ENCODE measurements at places on chromosomes 13 and 19.

DNA sequence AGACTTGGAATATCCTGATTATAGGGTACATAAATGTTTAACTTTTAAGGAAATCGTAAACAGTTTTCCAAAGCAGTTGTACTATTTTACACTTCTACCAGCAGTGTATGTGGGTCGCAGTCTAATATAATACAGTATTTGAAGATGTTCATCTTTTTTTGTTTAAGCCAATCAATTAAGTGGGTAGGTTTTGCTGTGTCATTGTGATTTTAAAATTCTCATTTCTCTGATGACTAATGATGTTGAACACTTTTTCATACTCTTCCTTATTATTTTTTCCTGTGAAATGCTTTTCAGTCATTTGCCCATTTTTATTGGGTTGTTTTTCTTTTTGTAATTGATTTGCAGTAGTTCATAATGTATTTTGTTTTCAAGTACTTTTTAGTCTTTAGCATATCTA lies 2689.7 kb downstream of the PCDH9 start:
- DNase-seq = no peak

- DNase-seq = no peak
Measured at GRCh38 chr19:51123802-51124201, 904 bp upstream of the SIGLEC9 start.

- no peak for DNase-seq
Measured at GRCh38 chr19:13459351-13459750, 46.9 kb downstream of the CACNA1A start.

DNA sequence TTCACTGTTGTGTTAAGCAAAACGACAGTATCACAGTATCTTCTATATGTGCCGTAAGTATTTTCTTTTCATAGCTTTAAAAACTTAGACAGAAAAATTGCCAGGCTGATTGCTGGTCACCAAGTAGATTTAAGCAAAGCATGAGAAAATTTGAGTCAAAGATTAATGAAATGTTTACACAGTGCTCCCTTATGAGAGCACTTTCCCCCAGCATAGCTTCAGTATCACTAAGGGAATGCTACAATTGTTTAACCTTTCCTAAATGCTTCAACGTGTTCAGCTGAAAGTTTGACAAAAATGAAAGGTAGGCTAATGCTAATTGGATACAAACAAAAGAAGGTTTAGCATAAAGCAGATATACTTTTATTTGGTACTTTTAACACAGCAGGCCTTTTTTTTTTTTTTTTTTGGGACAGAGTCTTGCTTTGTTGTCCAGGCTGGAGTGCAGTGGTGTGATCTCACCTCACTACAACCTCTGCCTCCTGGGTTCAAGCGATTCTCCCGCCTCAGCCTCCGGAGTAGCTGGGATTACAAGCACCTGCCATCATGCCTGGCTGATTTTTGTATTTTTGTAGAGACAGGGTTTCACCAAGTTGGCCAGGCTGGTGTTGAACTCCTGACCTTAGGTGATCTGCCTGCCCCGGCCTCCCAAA lies 23.4 kb downstream of the PCCA start:
- DNase-seq = no peak

GRCh38 chr13:24460256-24460655 lies 52.3 kb downstream of the PARP4 start:
- DNase-seq = no peak

DNA sequence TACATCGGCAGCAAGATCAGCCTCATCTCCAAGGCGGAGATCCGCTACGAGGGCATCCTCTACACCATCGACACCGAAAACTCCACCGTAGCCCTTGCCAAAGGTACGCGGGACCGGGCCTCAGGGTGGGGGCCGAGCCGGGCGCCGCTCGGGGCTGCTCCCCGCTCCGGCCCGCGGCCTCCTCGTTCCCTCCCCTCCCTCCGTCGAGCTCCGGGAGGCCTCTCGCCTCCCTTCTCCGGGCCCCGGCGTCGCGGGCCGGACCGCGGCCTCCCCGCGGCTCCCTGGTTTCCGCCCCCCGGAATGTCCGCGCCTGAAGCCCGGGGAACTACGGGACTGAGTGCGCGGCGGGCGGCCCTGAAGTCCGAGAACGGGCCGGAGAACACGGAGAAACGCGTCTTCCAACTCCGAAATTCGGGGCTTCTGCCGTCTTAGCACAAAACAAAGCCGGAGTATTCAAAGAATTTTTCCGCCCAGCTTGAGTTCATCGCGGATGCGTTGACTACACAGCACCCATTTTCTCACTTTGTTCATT lies 423 bp downstream of the LSM14A start:
- no peak for DNase-seq

- no peak for DNase-seq
Measured at GRCh38 chr19:35041548-35042055, at the start of gene HPN. Gene HPN, plus strand, starts transcription at chr19:35041721. Its CDS starts 786 bp downstream, at chr19:35042507.

GRCh38 chr13:40992678-40993518 lies 26.2 kb downstream of the ELF1 start:
- DNase-seq = no peak

- no peak for DNase-seq
Measured at GRCh38 chr19:19661675-19662251, 1.7 kb downstream of the ATP13A1 start.

GRCh38 chr13:39107561-39107960 lies 69.3 kb downstream of the NHLRC3 start:
- no peak for DNase-seq

GRCh38 chr19:6753178-6754031 lies 13.8 kb downstream of the SH2D3A start:
- peak; percentile 77 for DNase-seq

GRCh38 chr19:4369109-4369887 lies 25.9 kb downstream of the MPND start:
- peak; percentile 22 for DNase-seq

DNA sequence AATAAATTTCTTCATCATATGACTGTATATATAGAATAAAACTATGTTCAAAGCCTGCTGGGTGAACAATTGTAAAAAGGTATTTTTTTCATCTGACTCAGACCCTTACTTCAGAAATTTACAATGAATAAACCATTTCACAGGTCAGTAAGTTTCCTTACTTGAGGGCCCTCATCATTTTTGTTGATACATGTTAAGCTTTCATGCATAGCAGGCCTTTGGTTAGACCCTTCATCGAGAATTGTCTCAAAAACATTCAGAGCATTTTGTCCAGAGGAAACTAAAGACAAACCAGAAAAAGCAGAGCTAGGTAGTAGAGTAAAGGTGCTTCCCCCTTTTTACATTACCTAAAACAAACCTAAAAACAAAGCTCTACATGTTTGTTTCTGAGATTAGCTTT lies 46.2 kb downstream of the FNDC3A start:
- DNase-seq = no peak

GRCh38 chr19:21422244-21422643 lies 25.3 kb downstream of the ZNF493 start:
- DNase-seq = no peak

- no peak for DNase-seq
Measured at GRCh38 chr19:39021063-39021462, 11.3 kb downstream of the FBXO27 start.

DNA sequence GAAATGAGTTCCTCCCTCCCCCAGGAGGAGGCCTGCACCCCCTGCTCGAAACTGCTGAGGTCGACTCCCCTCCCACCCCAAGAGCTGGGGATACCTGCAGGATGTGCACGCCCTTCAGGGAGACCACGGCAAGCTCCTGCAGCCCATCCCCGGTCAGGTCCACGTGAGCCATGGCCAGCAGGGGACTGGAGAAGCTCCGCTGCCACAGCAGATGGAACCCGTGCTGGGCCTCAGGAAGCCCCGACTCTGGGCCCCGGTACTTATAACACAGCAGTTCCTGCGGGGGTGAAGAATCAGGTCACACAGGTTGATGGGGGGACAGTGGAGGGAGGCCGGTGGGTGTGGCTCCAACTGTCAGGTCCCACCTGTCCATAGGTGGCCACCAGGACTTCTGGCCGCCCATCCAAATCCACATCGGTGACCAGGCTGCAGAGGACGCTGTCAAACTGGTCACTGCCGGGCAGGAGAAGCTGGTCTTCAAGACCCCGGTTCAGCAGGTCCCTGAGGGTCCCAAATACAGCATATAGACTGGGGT lies 4.8 kb upstream of the SLC8A2 start:
- no peak for DNase-seq

DNA sequence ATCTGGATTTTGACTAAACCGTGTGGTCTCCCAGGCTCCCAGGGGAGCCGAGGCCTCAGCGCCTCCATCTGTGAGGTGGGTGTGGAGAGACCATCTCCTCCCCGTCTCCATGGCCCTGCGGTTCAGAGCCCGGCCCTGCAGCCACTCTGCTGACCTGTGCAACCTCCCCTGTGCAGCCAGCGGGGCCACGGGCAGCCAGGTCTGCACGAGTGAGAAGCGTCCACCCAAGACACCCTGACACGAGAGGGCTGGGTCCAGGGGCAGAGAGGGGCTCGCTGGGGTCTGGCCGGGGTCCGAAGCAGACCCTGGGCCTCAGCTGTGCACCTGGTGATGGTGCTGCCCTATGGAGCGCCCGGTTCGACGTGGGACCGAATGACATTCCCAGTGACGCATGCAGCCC lies 10.4 kb upstream of the CACTIN start:
- DNase-seq = no peak

- no peak for DNase-seq
Measured at GRCh38 chr19:58355908-58356765, 2.8 kb upstream of the A1BG start.

- no peak for DNase-seq
Measured at GRCh38 chr19:55489711-55490477, 1.7 kb downstream of the SSC5D start.

- no peak for DNase-seq
Measured at GRCh38 chr19:55372316-55373081, 2.2 kb upstream of the IL11 start.

GRCh38 chr19:53659292-53659691 lies 27.5 kb downstream of the DPRX start:
- no peak for DNase-seq

GRCh38 chr19:32599736-32600157 lies 18.8 kb downstream of the PDCD5 start:
- DNase-seq = no peak

- no peak for DNase-seq
Measured at GRCh38 chr13:100870898-100871297, 196.3 kb upstream of the TMTC4 start.

DNA sequence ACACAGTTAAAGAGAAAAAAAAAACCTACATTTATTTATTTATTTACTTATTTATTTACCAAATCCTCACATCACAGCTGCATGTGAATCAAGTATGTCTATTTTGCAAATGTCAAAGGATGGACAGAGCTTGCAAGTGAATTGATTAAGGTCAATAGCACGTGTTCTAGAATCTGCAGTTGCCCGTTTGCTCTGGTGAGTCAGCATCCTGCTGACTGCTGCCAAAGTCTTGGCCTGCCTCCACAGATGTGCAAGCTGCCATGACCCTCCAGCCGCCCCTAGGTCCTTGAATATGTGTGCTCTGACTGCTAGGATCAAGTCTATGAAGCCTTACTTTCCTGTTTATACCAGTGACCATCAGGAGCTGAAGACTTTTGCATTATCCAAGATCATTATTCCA lies 320.6 kb downstream of the GPC5 start:
- DNase-seq = no peak

DNA sequence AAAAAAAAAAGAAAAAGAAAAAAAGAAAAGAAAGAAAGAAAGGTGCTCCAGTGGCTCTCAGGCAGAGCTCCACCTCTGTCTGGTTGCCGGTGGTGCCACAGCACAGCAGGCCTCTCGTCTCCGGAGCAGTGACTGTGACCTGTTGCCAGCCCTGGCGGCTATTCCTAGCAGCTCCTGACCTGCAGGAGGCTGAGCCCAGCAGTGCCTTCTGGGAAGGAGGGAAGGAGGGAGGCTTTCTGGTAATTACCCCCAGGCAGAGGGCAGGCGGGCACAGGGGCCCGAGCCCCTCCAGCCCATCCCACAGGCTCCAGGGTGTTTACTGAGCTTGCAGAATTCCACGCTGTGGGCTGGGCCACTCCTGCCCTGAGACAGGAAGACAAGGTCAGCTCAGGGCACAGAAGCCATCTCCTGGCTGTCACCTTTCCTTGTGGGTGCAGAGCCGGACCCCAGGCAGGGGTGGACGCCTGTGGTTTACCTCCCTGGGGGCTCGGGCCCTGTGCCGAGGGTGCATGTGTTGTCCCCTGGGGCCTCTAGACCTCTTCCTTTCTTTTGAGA lies 77.9 kb downstream of the GNG7 start:
- DNase-seq = no peak

- no peak for DNase-seq
Measured at GRCh38 chr13:79806821-79807220, 325.9 kb downstream of the NDFIP2 start.

GRCh38 chr19:459724-460511 lies 915 bp downstream of the SHC2 start:
- no peak for DNase-seq

- DNase-seq = no peak
Measured at GRCh38 chr13:30991184-30991583, 58.7 kb downstream of the TEX26 start.

- no peak for DNase-seq
Measured at GRCh38 chr19:10735741-10736140, 17.9 kb downstream of the DNM2 start.

GRCh38 chr19:41802770-41803169 lies 6.4 kb downstream of the CEACAM3 start:
- no peak for DNase-seq

- DNase-seq = no peak
Measured at GRCh38 chr19:39671739-39672363, 16.1 kb downstream of the LGALS16 start.

DNA sequence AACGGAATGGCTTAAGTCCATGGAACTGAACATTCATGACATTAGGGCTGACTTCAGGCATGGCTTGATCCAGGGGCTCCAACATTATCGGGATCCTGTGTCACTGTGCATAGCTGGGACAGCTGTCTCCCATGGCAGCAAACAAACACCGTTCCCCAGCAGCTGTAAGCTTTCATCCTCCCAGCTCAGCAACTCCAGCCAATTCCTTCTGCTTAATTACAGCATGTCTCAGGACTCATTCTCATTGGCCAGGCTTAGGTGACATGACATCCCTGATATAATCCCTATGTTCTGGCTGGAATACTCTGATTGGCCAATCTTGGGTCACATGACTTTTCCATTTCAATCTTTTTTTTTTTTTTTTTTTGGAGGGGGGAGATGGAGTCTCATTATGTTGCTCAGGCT lies 10.9 kb upstream of the TLE5 start:
- DNase-seq = no peak

GRCh38 chr19:16342002-16342715 lies 17.5 kb downstream of the KLF2 start:
- DNase-seq = no peak

Data from stimulated activated CD4-positive, alpha-beta T cell treated with anti-CD3 and anti-CD28 coated beads, Interleukin-1b, Interleukin-23, amount 100 ng/mL, for 1 hour (primary cell).